Testis (tissue), 5 donors: ENCODE measurements at places on chromosomes 1 and 21.

DNA sequence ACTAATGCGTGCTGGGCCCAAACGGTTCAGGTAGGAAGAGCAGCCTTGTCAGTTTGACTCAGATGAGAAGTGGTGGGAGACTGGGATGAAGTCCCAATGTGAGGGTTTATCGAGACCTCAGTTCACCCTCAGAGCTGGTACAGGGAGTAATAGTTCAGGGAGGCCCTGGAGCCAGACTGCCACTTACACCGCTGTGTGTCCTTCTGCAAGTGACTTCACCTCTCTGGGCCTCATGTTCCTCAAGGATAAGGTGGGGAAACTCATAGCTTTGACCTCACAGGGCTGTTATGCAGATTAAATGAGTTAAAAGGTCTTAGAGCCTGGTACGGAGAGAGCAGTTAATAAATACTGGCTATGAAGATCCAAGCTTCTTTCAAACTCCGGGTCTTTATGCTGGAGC is 219.9 kb downstream of the TRABD2B start:
- DNase-seq, result no peak

- DNase-seq, result peak; percentile 71
Measured at GRCh38 chr1:111203681-111204200, 3.3 kb upstream of the DENND2D start.

GRCh38 chr21:42120101-42120902 is 49.2 kb downstream of the UMODL1 start:
- DNase-seq, result no peak

GRCh38 chr1:112620377-112620695 is 704 bp downstream of the CAPZA1 start:
- no peak for DNase-seq

DNA sequence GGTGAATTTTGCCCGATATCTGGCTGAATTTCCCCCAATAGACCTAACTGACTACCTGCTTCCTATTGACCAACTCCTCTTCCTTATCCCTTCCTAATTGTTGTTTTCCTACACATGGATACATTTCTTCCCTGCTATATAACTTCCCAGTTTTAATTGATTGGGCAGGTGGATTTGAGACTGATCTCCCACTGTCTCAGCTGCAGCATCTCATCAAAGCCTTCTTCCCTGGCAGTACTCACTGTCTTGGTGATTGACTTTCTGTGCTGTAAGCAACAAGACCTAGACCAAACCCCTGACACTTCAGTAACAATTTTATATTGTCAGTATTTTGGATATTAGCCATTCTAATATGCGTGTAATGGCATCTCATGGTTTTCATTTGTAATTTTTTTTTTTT is 11.3 kb upstream of the PLA2G2A start:
- DNase-seq, result no peak

- no peak for DNase-seq
Measured at GRCh38 chr1:117970252-117970651, 40.7 kb downstream of the WDR3 start.

DNA sequence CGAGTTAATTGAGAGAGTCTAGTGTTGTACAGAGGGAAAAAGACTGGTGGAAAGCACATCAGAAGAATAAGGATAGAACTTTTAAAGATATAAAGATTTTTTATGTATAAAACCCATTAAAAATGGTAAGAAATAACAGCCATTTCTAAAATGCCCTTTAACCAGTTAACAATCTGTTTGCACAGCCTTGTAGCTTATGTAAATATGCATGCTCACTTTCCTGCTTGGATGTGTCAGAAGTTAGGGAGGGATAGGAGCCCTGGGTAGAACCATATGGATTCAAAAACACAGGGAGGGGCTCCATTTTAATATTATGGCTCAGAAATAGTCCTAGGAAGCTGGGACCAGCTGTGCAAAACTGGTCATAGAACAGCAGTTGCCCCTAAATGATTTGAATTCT is 4.5 kb upstream of the EDEM3 start:
- no peak for DNase-seq

- no peak for DNase-seq
Measured at GRCh38 chr1:155004352-155005075, 1.9 kb downstream of the ZBTB7B start.

DNA sequence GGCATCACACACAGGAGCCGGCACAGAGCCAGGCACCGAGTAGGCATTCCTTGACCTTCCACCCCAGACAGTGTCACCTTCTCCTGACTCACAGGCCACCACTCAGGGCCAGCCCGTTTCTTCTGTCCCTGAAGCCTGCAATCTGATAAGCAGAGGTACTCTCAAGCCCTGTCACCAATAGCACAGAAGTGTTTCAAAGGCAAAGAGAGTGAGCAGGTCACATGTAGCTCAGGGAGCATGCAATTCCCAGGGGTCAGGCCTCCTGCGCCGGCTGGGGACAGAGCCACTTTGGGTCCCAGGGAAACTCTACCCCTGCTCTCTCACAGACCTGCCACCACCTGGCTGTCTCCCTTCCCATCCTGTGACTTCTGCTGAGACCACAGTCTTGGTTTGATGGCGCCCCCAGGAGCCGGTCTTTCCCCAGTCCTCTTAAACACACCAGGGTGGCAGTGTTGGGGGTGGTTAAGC is 13.2 kb downstream of the CAPN9 start:
- no peak for DNase-seq

- DNase-seq, result no peak
Measured at GRCh38 chr1:228394571-228395394, 11.9 kb downstream of the TRIM11 start.

GRCh38 chr1:193264313-193265065 is 78.1 kb upstream of the B3GALT2 start:
- DNase-seq, result no peak

- no peak for DNase-seq
Measured at GRCh38 chr1:68015369-68015768, 35.1 kb downstream of the DIRAS3 start.

- no peak for DNase-seq
Measured at GRCh38 chr1:79215311-79215710, 208.8 kb upstream of the ADGRL4 start.

- no peak for DNase-seq
Measured at GRCh38 chr1:105243411-105243810, 1493.7 kb downstream of the AMY1C start.

GRCh38 chr1:175804561-175804960 is 61.2 kb upstream of the TNR start:
- DNase-seq, result no peak

DNA sequence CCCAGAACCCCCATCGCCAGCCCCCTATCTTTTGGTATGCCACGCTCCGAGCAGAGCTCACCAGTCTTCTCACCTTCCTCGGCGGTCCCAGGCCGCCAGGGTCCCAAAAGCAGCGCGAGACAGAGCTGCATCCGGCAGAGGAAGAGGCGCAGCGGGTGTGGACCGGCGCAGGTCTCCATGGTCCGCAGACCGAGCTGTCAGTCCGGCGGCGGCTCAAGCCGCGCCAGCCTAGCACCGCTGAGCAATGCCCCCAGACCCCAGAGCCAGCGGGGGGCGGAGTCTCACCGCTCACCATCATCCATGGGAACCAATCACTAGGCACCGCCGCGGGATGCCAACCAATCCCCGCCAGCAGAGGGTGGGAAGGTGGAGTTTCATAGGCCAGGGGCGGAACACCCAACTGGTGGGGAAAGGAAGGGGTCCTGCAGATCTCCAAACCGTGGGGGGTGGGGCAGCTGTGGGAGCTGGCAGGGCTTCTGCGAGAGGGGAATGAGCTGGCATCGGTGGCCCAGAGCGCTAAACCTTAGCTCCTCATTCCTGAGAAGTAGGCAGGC is at the start of gene EPHA10:
Gene EPHA10, minus strand, starts transcription at position 233 of the 554 bp plus-strand sequence. Its CDS starts 54 bp downstream, at position 179.
- peak; percentile 41 for DNase-seq

- no peak for DNase-seq
Measured at GRCh38 chr1:186819126-186819525, 9.6 kb upstream of the PLA2G4A start.

GRCh38 chr1:208036918-208037766 is 126.2 kb upstream of the CD34 start:
- DNase-seq, result no peak

DNA sequence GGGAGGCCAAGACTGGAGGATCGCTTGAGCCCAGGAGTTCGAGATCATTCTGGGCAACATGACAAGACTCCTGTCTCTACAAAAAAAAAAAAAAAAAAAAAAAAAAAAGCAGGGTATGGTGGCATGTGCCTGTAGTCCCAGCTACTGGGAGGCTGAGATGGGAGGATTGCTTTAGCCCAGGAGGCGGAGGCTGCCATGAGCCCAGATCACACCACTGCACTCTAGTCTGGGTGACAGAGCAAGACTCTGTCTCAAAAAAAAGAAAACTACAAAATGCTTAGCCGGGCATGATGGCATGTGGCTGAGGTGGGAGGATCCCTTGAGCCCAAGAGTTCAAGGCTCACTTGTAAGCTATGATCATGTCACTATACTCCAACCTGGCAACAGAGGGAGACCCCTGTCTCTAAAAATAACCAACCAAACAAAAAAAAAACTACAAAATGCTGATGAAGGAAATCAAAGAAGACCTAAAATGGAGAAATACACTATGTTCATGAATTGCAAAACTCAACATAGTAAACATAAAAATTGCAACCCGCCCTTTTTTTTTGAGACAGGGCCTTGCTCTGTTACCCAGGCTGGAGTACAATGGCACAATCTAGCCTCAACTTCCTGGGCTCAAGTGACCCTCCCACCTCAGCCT is 20.4 kb downstream of the SHISAL2A start:
- DNase-seq, result no peak

DNA sequence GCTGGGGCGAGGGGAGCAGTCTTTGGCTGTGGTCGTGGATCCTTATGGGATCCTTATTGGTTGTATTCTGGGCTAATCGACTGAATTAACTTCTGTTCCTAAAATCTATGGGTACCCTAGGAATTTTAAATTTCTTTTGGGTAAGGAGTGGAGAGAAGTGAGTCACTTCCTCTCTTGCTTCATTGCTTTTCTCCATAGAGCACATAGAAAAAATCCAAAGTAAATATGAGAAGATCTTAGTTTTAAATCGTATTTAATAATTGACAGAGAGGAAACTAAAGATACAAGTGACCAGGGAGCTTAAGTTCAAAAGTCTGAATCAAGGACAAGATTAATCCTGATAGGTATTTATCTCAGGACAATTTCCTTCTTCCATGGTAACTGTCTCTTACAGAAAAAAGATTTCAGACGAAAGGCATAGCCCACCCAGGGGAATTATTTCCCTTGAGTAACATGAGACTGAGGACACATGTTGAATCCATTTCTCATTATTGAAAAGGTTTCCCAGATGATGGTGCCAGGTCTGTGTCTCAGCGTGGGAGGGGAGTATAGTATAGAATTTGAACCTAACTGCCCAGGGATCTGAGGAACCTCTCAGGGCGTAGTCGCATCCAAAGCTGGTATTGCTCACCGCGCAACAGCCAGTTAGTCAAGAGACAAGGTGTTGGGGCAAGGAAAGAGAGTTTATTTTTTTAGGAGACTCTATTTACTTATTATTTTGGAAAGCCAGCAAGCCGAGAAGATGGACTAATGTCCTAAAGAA is 28.7 kb upstream of the FASLG start:
- DNase-seq, result no peak

DNA sequence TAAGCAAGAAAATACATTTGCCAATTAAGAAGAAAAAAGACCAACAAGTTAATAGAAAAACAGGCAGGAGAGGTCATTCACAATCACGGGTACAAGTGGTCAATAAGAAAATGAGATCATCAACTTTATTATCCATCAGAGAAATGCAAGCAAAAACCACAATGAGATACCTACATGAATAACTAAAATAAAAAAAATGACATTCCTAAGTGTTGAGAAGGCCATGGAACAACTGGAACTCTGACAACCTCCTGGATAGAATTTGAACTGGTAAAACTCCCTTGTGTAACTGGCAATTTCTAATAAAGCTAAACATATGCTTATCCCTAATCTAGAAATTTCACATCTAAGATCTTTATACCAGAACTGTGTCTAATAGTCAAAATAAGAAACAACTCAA is 135.4 kb upstream of the BACE2 start:
- no peak for DNase-seq

- DNase-seq, result no peak
Measured at GRCh38 chr1:1356166-1356795, 2.1 kb downstream of the MXRA8 start.

DNA sequence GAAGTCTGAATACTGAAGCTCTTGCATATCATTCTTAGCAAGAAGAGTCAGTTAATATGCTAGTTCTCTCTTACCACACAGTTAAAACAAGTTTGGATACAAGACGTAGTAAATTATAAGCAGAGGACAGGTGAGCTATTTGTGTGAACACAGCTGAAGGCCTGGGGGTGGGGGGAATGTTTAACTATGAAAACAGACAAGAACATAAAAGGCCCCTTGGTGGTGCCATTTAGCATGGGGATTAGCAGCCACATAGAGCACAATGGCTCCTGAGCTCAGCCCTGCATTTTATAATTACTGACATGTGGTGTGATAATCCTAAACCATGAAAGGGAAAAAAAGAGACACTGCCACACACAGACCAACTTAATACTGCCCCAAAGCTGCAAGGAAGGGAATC is 94.8 kb downstream of the TGFBR3 start:
- DNase-seq, result no peak

DNA sequence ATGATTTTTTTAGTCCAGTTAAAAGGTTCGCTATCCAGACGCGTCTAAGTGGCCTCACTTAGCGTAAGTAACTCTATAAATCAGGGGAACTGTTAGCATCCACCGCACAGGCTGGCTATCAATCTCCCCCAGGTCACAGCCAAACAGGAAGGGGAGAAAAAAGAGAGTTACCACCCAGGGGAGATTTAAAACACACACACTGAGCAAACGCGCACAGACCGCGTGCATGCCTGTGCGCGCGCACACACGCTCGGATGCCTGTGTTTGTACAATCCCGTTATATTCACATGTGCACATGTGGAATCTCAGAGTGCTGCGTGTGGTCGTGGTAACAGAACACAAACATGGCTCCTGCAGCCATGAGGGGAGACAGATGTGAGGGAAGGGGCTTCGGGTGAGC is 125.4 kb downstream of the CASZ1 start:
- no peak for DNase-seq

- DNase-seq, result no peak
Measured at GRCh38 chr1:228488125-228488817, 1.1 kb downstream of the RNF187 start.

DNA sequence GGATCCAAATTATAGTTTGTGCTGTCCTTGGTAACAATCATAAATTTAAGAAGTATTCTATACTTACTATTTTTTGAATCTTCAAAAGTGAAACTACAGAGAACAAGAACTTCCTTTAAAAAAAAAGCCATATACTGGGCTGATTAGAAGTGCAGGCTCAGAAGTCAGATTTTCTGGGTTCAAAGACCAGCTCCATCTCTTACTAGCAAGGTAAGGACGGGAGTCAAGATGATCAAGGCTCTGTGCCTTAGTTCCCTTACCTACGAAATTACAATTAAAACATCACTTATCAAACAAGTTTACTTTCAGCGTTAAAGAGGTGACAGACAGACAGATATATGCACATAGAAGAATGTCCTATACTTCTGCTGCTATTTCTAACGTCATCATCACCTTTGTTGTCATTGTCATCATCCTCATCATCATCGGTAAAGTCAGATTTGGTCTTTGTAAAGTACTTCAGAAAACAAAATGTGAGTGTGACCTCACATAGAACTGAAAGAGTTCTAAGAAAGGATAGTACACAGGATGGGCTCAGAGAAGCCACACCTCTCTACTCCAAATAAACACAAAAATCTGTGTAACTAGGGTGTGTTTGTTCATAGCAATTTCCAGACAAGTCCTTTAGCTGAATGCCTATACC is 178.7 kb downstream of the VAV3 start:
- no peak for DNase-seq

DNA sequence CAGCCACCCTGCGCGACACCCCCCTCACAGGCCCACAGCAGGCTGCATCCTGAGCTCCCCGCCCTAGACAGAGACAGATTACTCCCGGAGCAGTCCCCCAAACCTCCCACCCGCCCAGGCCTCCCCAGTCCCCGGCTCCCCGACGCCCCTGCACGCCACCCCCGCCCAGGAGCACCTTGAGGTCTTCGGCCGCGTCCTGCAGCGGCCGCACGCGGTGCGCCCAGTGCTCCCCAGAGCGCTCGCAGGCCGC is 731 bp downstream of the TRIM11 start:
- DNase-seq, result no peak
